ENCODE measurements at places on chromosomes 2 and 18. TPM values are rescaled to one million over a fixed set of nuclear protein-coding genes. Genes with fewer than 3 reads are reported as not detected.

Gene CHST10
- 10.6 TPM for polyA plus RNA-seq

Gene PCARE
- polyA plus RNA-seq, result 0.38 TPM

Gene LIMS4
- polyA plus RNA-seq, result 3.2 TPM

Gene TMSB10
- polyA plus RNA-seq, result 1,195 TPM

Gene G6PC2
- not detected for polyA plus RNA-seq

Gene GPR75
- 1.2 TPM for polyA plus RNA-seq

Gene RIT2
- polyA plus RNA-seq, result not detected

Gene FER1L5
- 0.17 TPM for polyA plus RNA-seq
